ENCODE measurements at places on chromosomes 3 and 15.

- no peak overlapping the region for H3K4me3 ChIP-seq
- no peaks in the 10 kb centered on the region for H3K36me3 ChIP-seq
- no peak for DNase-seq
- H3K27me3 ChIP-seq, result no peaks in the 10 kb centered on the region
- no peaks in the 10 kb centered on the region for H3K4me1 ChIP-seq
Measured at GRCh38 chr3:189842681-189843602, 211.8 kb downstream of the TP63 start.

DNA sequence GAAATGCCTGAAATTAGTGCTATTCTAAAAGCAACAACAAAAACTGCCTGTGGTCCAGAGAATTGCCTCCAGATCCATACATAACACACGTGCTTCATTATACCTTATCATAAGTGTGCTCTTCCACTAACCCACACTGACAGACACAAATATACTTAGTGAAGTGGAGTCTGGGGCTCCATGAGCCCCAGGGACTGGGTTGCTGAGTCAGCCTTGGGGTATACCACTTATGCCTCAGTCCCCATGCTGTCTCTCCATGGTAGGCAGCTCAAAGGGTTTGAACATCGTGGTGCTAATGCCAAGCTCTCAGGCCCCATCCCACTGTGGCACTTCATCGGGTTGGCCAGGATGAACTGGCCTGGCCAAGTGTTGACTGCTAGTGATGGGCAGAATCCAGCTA lies 10.8 kb downstream of the ZDHHC3 start:
- DNase-seq, result no peak
- no peaks in the 10 kb centered on the region for H3K4me1 ChIP-seq
- H3K27me3 ChIP-seq, result no peaks in the 10 kb centered on the region

GRCh38 chr15:70720228-70721016 lies 42.9 kb downstream of the UACA start:
- no peaks in the 10 kb centered on the region for H3K27me3 ChIP-seq
- H3K27ac ChIP-seq, result no peak overlapping the region
- no peak overlapping the region for H3K4me3 ChIP-seq
- no peaks in the 10 kb centered on the region for H3K4me1 ChIP-seq
- H3K36me3 ChIP-seq, result no peaks in the 10 kb centered on the region

GRCh38 chr3:40858364-40859115 lies 333.8 kb downstream of the ZNF621 start:
- no peaks in the 10 kb centered on the region for H3K4me1 ChIP-seq
- no peak overlapping the region for H3K27ac ChIP-seq
- no peaks in the 10 kb centered on the region for H3K27me3 ChIP-seq
- no peak for DNase-seq
- no peak overlapping the region for H3K4me3 ChIP-seq

All from MM.1S (cell line).